ENCODE measurements at places on chromosomes 2 and 18.
A peak's percentile ranks its signal among the peaks of the same experiment; 100 is the strongest.

GRCh38 chr2:176710657-176711186 is 441.5 kb downstream of the MTX2 start:
- DNase-seq, result peak; percentile 28

DNA sequence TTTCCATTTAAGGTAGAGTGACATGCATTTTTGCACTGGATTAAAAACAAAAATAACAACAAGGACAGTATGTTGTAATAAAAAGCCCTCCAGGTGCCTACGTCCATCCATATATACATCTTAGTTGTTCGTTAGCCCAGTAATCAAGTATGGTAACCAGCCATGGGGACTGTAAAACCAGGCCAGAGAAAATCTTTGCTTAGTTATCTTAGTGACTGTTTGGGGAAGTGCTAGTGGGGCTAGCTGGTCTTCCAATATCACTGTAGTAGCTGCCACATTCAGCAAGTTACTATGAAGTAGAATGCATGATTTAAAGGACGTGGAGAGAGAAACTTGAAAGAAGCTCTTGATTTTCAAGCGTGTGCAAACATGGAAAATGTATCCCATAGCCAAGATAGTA is 95.9 kb upstream of the STON1 start:
- DNase-seq, result no peak

DNA sequence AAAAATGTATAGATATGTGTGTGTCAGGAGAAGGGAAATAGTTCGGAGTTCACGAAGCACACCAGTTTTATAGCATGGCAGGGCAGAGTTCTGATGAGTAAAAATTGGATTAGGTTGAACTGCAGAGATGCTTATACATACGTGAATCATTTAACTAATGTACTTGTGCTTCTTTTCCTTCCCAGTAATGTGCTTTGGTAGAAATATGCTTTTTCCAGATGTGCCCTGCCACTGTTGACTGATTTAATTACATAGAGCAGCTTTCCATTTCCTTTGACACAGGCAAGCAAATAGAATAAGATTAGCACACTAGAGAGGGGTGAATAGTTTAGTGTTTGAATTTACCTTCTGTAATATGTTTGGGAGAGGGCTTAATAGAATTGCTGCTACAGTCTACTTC is 28.9 kb upstream of the ARMC9 start:
- no peak for DNase-seq

GRCh38 chr2:147182260-147182659 is 662.6 kb upstream of the ACVR2A start:
- DNase-seq, result no peak

- DNase-seq, result no peak
Measured at GRCh38 chr2:165933211-165933910, 20.2 kb downstream of the TTC21B start.

DNA sequence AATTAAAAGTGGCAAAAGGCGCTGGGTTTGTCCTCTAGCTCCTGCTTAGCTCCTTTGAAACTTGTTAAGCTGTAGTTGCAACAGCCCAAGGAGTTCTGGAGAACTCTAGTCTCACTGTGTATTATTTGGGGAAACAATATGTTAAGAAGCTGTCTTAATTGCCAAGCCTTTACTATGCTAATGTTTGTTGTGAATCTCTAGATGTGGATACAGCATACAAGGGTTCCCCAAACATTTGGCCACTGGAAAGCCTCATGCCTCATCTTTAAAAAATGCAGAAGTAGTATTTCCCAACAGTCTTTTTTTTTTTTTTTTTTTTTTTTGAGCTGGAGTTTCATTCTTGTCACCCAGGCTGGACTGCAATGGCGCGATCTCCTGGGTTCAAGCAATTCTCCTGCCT is 236.7 kb downstream of the PRKCE start:
- DNase-seq, result peak; percentile 65

- no peak for DNase-seq
Measured at GRCh38 chr2:211503198-211503597, 946.8 kb downstream of the CPS1 start.

GRCh38 chr2:219607931-219608330 is 10.3 kb downstream of the STK11IP start:
- no peak for DNase-seq

GRCh38 chr18:54856105-54856646 is 27.9 kb downstream of the RAB27B start:
- peak; percentile 8 for DNase-seq

DNA sequence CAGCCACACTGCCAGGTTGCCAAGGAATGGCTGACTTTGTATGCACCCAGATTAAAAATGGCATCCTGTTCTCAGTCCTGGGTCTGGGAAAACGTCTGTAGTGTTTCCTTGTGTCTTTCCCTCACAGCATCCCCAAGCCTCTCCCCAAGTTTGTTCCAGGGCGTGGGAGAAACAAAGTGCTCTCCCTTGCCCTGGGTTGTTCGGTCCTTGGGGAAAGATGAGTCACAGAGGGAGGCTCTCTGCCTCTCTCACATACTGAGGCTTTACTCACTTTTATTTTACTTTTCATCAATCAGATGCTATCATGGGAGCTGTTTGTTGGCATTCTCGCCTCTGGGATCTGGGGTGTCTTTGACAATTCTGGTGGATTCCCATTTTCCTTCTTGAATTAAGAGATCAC is 492.3 kb downstream of the XIRP2 start:
- DNase-seq, result no peak

- DNase-seq, result no peak
Measured at GRCh38 chr2:138177693-138178092, 213.4 kb downstream of the HNMT start.
